ENCODE measurements at places on chromosomes 1 and 21.

GRCh38 chr21:39613041-39613934, 548 bp downstream of the B3GALT5 start:
- no peak for DNase-seq

DNA sequence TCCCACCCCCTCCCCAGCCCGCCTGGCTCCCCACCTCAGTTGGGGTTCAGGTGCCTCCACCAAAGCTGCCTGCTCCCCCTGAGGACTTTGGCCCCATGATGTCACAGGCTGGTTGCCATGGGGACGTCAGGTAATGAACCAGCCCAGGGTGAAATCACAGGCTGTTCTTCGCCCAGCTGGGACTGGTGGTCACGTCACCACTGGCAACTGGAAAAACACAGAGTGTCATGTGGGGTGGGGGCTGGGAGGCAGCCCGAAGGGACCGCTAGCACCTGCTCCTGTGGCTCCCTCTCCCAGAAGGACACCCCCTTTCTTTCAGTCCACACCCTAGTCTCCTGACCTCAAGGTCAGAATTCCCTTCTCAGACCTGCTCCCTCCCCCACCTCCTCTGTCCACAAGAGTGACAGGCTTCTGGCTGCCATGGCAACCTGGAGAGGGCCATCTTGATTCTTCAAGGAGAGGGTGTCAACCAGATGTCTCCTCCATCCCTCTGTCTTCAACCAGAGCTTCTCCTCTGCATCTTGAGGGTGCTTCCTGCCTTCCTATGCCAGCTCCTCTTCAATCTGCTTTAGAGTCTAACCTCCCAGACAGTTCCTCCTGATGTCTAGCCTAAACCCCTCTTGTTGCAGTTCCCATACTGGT, 6.2 kb downstream of the FAM131C start:
- no peak for DNase-seq

DNA sequence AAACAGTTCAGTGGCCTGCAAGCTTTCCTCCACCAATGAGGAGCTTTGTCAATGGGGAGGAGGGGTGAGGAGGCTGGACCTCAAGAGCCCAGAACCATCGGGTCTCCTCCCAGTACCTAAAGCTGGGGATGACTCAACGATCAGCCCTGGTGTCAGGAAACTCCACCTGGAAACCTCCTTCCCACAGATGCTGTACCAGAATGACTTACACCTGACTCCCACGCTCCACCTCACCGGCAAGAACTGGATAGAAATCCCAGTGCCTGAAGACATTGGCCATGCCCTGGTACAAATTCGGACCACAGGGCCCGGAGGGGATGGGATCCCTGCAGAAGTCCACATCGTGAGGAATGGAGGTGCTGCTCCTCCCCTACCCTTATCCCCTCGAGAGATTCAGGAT, 11.4 kb downstream of the TMEM81 start:
- DNase-seq = no peak

DNA sequence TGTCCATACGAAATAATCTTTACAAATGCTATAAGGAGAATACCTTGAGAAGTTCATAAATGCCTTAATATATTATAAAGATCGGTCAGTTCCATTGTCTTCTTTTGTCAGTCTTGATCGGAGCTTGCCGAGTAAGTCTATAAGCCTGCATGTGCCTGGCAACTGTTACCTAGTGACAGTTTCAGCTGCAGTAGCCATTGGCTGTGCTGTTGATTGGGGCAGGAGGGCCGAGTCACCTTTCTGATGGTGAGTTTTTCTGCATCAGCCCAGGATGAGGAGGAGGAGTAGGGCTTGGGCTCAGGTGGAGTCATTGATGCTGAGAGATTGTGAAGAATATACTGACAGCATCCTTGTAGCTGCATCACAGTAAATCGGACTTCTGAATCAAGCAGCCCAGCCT, 1.9 kb upstream of the GPR52 start:
- DNase-seq = no peak

GRCh38 chr1:193926956-193927355, 740.5 kb upstream of the B3GALT2 start:
- DNase-seq = no peak

DNA sequence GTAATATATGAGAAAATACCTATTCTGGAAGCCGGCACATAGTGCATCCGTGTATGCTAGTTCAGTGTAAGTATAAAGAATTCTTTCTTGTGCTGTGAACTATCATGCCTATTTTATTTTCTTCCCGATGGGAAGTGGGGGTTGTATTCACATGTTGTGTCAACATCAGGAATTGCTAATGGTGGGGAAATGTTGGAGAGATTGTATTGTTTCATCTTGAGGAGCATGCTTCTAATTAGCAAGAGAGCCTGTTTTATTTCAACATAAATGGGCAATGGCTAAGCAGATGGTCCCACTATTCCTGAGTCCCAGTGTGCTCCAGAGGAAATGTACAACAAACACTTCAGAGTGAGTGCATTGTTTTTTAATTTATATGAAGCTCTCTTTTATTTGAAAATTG, 485.2 kb downstream of the PLPP3 start:
- DNase-seq = no peak

- DNase-seq = no peak
These were observed 224.3 kb upstream of the FGGY start for GRCh38 chr1:59072583-59072947.

- no peak for DNase-seq
These were observed 43.4 kb downstream of the LRP8 start for GRCh38 chr1:53284224-53285020.

- no peak for DNase-seq
These were observed 1.6 kb downstream of the GNPAT start for GRCh38 chr1:231242516-231243198.

DNA sequence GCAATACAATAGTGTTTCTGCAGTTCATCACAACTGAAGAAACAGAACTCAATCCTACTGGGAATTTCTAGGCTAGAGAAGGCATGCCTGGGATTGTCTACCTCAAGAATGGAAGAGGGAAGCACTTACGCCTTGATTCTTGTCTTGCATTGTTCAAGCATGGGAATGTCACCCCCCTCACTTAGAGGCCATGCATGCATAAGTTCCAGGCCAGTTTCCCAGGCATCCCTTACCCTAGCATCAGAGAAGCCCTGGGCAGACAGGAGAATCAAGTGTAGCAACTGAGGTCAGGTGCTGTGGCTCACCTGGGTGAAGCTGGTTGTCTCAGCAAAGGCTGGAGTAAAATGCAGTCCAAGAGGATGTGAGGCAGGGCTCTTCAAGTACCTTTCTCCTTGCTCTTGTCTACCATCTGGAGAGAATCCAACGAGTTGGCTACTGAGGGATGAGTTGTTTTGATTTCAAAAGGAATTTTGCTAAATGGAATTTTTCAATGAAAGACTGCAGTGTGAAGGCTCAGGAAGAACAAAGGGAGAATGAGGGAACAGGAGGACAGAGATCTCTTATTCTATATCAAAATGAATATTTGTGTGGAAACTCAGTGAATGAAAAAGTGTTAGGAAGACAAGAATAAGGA, 174.3 kb downstream of the NEK7 start:
- no peak for DNase-seq

GRCh38 chr21:35724156-35724555, 336.2 kb downstream of the SETD4 start:
- no peak for DNase-seq

GRCh38 chr1:15229707-15230131, 17.3 kb upstream of the FHAD1 start:
- no peak for DNase-seq

- no peak for DNase-seq
These were observed 440 bp upstream of the LENEP start for GRCh38 chr1:154992721-154993571.

DNA sequence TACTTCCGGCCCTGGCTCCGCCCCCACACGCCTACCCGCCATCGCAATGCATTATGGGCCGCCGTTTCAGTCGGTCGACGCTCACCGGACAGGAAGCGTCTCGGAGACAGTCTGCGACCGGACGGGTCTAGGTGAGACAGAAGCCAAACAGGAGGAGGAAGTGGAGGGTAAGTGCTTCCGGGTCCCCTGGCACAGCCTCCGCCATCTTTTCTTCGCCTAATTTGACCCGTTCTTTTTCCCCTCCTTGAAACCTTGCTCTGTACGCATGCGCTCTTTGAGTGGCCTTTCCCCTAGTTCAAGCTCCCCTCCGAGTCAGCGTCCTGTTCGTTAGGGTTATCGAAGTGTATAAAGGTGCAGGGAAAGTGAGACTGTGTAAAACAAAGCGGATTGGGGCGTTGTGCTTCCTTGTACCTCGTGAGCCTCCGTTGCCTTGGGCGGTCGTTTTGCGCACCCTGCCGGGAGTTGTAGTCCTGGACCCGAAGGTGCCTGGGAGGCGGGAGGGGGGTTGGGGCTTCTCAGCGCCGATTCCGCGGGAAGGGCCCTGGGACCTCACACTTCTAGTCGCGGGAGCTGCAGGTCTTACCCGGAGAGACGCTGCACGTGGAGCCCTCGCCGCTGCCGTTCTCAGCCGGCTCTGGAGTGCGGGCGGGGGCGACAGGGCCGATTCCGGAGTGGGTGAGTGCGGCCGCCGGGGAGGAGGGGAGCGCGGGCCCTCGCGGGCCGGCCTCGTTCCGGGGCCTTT, at the start of the genes ATP5PF and GABPA:
Gene ATP5PF, minus strand, starts transcription at position 1 of the 742 bp plus-strand sequence. CDS start 5,110 bp downstream, outside the sequence.
Gene GABPA, plus strand, starts transcription at position 69 of the 742 bp plus-strand sequence. CDS start 6,627 bp downstream, outside the sequence.
- peak; percentile 98 for DNase-seq

GRCh38 chr1:7301664-7301981, 469.5 kb upstream of the VAMP3 start:
- no peak for DNase-seq

DNA sequence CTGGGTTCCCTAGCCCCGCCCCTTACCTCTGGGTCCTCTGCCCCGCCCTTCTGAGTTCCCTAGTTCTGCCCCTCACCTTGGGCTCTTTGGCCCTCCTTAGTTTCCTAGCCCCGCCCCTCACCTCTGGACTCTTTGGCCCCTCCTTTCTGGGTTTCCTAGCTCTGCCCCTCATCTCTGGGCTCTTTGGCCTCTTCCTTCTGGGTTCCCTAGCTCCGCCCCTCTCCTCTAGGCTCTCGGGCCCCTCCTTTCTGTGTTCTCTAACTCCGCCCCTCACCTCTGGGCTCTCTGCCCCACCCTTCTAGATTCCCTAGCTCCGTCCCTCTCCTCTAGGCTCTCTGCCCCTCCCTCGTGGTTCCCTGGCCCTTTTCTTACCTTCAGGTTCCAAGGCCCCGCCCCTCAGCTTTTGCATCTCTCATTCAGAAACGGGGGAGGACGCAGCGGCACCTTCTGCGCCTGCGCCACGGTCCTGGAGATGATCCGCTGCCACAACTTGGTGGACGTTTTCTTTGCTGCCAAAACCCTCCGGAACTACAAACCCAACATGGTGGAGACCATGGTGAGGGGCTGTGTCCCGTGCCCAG, 88.5 kb downstream of the PTPRU start:
- no peak for DNase-seq

DNA sequence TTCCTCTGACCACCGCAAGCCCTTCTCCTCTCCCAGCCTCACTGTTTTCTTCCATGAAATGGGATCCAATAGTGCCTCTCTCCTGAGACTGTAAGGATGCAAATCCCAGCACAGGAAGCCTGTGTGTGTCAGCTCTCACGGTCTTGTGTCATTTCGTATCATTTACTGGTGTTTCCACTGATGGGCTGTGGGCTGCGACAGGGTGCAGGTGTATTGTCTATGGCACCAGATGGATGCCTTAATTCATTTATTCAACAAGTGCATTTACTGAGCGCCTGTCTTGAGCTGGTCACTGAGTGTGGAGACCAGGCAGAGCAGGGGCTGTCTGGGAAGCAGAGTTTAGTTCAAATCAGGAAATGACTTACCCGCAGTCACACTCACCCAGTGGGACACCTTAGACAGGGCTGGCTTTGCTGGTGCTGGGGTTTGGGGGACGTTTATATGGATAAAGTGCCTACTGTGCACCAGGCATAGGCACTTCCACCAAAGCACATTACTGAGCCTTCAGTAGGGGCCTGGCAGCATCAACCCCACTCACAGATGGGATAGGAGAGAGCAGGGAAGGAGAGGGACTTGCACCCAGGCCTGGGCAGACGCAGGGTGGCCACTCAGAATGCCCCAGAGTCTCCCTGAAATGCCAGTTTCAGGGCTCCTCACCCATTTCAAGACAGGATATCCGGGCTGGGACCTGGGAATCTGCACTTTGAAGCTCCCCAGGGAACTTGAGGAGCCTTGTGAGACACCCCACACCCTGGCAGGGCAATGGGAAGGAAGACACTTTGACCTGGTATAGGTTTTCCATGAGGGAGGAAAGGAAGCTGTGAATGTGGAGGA, 398.9 kb downstream of the MATN1 start:
- no peak for DNase-seq

- no peak for DNase-seq
These were observed 37.5 kb upstream of the ANGPTL1 start for GRCh38 chr1:178908358-178908757.

- no peak for DNase-seq
These were observed 2.1 kb downstream of the SAMSN1 start for GRCh38 chr21:14543983-14544382.

GRCh38 chr1:110370827-110371226, 20.0 kb downstream of the SLC16A4 start:
- no peak for DNase-seq

- DNase-seq = peak; percentile 40
These were observed 32.0 kb downstream of the VANGL2 start for GRCh38 chr1:160432371-160432786.

- DNase-seq = no peak
These were observed 54.4 kb downstream of the SYT6 start for GRCh38 chr1:114099268-114099667.

- no peak for DNase-seq
These were observed 6.4 kb downstream of the SZT2 start for GRCh38 chr1:43396059-43396458.

GRCh38 chr1:238264951-238265350, 374.2 kb upstream of the ZP4 start:
- no peak for DNase-seq

DNA sequence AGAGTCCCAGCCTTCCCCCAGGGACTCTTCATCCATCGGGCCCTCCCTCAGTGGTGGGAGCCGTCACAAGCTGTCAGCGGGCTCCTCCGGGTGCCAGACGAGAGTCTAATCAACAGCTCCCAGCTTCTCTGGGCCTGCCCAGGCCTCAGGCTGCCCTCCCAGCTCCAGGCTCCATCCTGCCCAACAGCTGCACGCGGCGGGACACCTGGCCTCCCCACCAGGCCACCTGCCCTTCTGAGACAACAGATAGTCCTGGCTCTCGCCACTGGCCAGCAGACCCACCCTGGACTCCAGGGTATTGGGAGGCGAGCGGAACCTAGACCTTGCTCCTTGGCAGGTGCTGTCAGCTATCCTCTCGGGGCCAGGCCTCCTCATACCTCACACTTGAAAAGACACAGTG, 3.1 kb downstream of the WNT4 start:
- DNase-seq = no peak

DNA sequence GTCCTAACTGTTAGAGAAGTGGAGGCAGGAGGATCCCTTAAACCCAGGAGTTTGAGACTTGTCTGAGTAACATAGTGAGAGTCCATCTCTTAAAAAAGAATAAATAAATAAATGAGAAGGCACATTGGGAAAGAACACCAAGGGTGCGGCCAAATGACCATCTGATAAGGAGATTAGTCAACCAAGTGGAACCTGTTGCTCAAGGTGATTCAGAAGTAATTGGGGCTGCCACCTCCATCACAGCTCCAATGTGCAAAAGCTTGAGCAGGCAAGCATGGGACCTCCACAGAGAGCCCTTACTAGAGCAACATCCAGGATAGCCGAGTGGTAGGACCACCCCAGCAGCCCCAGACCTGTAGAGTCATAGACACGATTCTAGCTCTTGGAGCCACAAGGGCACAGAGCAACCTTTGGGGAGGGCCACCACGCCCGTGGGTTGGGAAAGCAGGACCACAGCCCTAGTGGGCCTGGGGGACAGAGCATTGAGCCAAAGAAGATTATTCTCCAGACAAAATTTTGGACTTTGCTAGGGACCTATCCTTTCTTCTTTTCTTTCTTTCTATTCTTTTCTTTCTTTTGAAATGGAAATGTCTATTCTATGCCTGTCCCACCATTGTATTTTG, 40.9 kb downstream of the KCNK1 start:
- no peak for DNase-seq

Measured in stimulated activated naive CD4-positive, alpha-beta T cell (primary cell).